Stimulated activated CD8-positive, alpha-beta memory T cell treated with anti-CD3 and anti-CD28 coated beads, Interleukin-4, amount 100 ng/mL, for 4 hours (primary cell): ENCODE measurements at places on chromosomes 5 and 9.
A peak's percentile ranks its signal among the peaks of the same experiment; 100 is the strongest.

DNA sequence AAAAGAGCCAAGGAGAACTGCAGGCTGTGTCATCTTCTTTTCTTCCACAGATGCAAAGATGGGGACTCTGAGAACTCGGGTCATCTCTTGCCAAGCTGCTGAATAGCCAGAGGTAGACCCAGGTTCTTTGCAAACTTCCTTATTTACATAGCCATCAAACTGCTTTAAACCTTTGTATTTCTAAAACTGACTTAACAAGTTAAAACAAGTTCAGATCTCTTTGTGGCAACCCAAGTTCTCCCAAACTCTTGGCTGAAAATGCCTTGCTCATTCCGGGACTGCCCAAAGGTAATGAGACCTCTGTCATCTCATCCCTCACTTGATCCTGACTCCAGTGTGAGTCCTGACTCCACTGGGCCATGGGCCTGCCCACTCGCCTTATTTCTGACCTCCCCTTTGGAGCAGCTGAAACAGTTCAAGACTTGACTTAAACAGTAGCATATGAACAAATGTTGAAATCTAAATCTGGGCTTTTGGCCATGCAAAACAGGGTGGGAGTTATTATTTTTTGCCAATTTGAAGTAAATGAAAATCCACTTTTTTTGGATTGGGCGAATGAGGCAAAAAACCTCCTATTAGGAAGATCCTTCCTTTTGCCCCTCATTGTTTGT, 50.6 kb downstream of the FBXL7 start:
- DNase-seq, result no peak

- no peak for DNase-seq
Observed at GRCh38 chr9:129312251-129313122, 134.4 kb upstream of the IER5L start.

DNA sequence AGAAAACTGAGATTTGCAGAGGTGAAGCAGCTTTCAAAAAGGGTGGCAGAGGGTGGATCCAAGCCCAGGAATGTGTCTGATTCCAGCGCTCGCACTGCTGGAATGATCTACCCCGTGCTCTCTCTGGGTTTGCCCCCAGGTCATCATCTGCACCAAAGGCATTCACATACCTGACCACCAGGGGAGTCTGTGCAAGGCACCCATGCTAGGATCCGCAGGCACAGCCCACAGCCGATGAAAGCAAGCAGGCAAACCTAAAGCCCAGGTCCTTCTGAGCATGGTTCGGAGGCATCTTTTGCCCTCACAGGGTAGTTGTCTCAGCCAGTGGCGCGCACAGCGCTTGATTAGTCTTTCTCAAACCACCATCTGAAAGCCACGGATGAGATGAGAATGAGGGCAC, 56.6 kb downstream of the TEK start:
- DNase-seq, result no peak

DNA sequence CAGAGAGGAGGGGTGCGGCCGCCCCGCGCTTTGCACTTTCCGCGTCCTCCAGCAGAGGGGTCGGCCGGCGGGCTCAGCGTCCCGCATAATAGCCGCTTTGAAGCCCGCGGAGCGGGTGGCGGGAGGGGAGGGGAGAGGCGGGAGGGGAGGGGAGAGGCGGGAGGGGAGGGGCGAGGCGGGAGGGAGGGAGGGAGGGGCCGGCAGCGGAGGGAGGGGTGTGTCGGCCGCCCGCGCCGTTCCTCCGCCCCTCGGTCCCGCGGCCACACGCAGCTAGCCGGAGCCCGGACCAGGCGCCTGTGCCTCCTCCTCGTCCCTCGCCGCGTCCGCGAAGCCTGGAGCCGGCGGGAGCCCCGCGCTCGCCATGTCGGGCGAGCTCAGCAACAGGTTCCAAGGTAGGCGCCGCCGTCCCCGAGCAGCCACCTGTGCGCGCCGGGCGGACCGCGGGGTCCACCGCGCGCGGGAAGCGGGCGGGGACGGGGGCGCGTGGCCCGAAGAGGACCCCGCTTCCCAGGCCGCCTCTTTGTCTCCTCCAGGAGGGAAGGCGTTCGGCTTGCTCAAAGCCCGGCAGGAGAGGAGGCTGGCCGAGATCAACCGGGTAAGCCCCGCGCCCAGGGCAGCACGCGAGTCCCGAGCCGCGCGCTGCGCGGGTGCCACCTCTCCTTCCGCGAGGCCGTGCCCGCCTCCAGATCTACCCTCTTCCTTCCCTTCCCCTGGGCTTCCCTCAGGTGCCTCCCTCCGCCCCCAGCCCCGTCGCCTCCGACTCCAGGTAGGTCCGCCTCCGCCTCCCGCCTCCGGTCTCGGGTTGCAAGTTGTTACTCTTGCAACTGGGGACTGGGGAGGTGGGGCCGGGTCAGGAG, at the start of gene AIF1L:
Gene AIF1L, plus strand, starts transcription at position 263 of the 857 bp plus-strand sequence. Its CDS starts 99 bp downstream, at position 362.
- peak; percentile 12 for DNase-seq

GRCh38 chr9:2618289-2618688, 3.3 kb upstream of the VLDLR start:
- no peak for DNase-seq

DNA sequence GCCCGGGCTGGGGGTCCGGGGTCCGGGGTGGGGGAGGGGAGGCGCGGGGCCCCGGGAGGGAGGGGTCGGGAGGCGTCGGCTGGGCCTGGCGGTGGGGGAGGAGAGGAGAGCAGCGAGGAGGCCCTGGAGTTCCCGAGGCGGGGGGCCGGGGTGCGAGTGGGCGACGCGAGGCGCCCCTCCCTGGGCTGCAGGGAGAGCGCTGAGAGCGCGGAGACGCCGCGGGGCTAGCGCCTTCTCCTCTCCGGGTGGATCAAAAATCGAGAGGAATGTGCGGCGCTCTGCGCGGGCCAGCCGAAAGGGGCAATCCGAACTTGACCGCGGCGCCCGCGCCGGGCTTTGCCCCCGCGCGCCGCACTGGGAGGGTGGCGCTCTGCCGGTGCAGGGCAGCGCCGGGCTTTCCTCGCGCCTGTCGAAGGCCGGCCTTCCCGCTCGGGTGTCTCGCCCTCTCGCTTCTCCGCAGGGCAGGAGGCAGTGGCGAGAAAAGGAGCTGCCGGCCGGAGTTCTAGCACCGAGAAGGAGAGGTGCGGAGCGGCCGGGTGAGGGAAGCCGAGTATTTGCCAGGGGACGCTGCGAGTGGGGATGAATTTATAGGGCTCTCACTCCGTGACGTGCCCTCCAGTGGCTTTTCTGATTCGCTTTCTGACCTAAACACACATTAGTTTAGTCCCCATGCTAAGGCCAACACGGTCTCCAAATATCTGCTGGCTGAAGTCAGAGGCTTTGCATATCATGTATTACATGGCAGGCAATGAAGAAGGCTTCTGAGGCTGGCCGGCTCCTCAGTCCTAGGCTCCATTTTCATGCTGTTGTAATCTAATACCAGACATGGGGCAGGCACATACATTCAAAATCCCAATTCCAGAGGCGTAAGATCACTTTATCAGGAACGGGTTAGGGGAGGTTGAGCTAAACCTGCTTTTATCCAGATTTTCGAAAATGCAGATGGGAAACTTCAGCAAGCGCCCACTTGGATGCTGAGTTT, 503 bp upstream of the GDNF start:
- DNase-seq, result no peak

DNA sequence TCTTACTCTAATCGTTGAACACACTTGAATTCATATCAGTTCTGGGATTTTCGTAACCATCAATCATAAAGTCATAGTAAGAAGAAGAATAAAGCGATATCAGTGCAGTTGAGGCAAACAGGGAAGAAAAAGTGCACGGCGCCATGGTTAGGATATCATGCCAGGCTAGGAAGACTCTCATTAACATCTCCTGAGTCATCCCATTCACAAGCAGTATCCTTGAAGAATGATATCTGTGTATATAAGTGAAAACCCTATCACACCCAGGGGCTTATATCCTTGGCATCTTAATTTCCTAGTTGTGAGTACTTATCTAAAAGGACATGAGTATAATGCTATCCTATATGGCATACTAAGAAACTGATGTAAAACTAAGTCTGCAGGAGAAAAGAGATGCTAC, 38.6 kb downstream of the NFIB start:
- no peak for DNase-seq

- DNase-seq, result no peak
Observed at GRCh38 chr5:116521173-116521872, 53.3 kb downstream of the SEMA6A start.

DNA sequence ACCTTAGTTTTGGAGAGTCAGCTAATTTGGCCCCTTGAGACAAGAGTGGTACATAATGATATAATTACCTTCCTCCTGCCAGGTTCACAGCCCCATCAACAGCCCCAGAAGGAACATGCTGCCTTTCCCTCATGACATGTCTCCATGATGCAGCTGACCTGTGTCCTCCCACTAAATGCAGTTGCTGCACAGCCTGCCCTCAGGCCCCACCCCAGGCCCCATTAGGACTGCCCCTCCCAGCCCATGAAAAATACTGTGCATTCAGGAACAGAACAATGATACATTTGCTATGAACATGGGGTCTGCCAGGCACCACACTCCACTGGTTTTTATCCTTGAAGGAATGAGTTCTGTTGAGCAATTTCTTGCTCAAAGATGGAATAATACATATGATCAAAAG, 176.4 kb downstream of the C5orf15 start:
- no peak for DNase-seq

DNA sequence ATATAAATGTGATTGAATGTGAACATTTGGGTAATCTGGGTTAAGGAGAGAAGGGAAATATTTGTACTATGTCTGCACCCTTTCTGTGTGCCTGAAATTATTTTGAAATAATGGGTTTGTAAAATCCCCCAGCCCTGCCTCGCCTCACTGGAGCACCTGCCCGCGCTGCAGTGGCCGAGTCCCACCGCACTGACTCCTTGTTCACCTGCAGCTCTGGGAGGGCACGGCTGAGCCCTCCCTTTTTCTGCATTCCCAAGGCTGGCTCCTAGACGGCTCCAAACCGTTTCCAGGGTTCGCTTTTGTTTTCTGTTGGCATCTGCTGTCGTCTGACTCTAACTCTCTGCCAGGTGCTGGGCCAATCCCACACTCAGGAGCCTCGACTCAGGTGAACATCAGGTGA, 17.6 kb upstream of the PPP1R26 start:
- no peak for DNase-seq

DNA sequence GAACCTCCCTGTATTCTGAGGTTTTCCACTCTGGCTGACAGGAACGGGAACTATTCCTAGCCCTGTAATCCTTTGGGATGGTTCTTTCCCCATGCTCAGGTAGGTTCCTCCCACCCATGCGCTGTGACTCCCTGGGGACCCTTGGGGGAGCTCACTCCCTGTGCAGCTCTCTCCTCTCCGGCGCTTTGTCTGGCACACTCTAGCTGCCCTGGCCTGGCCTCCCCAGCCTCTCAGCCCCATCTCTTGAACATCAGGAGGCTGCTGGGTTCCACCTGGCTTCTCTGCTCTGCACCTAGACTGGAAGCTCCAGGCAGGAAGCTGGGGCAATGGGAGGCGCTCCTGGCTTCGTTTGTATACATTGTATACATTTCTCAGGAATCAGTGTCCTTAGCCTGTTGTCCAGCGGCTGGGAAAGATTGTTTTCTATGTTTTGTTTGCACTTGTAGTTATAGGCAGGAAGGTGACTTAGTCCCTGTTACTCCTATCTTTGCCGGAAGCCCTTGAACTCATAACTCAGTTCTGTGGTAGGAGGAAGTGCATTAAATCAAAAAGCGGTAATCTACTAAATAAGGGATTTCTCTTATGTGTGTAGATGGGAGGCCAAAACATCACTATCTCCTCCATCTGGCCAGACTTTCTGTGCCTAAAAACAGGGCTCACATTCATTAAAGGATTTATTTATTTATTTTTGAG, 20.4 kb downstream of the SLC25A25 start:
- no peak for DNase-seq

- DNase-seq, result no peak
Observed at GRCh38 chr5:143133721-143134120, 269.8 kb downstream of the NR3C1 start.

GRCh38 chr9:120583958-120584369, 4.0 kb upstream of the CDK5RAP2 start:
- no peak for DNase-seq

- no peak for DNase-seq
Observed at GRCh38 chr9:373759-374206, 159.1 kb downstream of the DOCK8 start.

DNA sequence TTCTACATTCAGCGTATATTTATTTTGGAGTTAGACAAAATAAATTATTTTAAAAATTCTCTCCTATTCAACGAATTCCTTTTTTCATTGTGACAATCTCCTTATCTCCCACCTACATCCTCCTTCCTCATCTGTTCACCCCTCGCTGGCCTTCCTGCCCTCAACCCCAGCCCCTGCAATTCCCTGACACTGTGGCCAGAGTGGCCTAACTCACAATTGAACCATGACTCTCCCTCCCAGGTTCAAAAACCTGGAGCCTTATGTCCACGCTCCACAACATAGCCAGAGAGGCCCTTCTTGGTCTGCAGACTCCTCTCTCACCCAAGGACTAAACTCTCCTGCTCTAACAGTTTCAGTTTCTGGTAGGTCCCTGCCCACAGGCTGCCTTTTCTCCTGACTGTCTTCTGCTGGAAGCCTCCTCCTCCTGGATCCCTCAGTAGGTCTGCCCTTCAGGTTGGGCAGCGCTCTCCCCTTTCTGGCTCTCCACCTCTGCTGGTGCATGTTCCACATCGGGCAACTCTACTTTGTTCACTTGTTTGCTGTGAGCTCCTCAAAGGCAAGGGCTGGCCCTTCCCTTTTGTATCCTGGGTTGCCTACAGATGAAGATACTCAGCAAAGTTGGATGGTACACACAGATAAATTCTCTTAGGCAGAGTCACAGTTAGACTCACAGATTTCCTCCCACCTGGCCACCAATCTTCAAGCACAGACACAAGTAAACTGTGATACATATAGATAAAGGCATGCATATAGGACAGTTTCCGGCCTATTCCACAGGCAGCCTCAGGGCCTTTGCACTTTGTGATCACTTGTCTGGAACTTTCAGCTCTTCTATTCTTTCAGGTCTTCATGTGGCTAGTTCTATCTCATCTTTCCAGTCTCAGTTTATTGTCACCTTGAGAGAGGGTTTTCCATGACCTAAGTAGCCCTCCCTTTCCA, 19.8 kb upstream of the MYORG start:
- DNase-seq, result no peak

DNA sequence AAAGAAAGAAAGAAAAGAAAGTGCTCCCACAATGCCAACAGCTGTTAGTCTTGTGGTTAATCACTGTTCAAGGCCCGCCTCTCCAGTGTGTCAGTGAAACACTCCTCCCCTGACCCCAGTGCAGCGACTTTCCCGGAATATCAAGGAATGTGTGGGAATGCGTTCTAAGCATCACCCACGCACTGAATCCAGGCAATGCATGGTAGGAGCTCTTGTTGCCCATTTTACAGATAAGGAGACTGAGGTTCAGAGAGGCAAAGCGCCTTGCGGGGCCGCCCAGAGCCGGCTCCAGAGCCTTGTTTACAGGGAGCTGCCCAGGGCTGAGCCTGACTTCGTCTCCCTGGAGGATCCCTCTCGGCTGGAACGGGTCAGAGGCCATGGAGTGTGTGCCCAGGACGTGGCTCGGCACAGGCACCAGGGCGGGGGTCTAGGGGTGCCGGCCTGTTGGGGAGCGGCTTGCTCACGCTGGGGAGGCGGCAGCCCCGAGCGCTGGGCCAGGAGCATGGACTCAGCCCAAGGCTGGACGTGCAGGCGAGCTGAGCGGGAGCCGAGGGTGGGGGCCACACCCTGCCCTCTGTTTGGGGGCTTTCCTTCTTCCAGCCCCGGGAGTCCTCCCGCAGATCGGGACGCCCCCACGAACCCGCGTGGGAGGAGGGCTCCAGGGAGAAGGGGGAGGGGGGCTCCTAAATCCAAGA, 823 bp downstream of the ST6GALNAC6 start:
- no peak for DNase-seq

- DNase-seq, result no peak
Observed at GRCh38 chr5:170601619-170602018, 97.8 kb downstream of the KCNIP1 start.

- no peak for DNase-seq
Observed at GRCh38 chr5:88746438-88746882, 136.5 kb downstream of the MEF2C start.
